ENCODE measurements at places on chromosomes 2 and 18. TPM values are rescaled to one million over a fixed set of nuclear protein-coding genes. Genes with fewer than 3 reads are reported as not detected.

DNA sequence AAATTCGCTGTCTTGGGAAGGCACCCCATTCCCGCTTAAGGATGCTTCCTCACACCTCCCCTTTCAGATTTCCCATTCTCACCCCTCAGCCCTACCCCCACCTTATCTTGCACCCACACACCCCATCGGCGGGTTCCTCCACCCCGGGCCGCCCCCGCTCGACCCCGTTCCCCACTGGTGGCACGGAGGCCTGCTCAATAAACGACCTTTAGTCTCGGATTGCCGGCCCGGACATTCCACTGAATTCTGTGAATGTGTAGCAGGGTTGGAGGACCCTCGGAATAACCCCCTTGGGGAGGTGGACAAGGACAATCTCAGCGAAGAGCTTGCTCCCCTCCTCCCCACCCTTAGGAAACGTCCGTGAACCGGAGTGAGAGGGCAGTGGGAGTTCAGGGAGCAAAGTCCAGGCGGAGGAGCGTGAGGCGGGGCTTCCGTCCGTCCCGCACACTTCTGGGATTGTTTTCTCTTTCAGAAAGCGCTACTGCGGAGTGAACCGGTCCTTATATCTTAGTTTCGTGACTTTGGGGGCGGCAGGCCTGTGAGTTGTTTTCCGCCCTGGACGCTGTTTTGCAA lies 2.8 kb upstream of the LBX2 start:
- H3K36me3 ChIP-seq: peaks cover 16% of the 10 kb centered on the region
- peaks cover 82% of the 10 kb centered on the region for H3K27me3 ChIP-seq
- DNase-seq: peak; percentile 47
- peaks cover 74% of the 10 kb centered on the region for H3K4me1 ChIP-seq

- no peak overlapping the region for H3K27ac ChIP-seq
- no peak for DNase-seq
- H3K4me1 ChIP-seq: peaks cover under 1% of the 10 kb centered on the region
- no peaks in the 10 kb centered on the region for H3K36me3 ChIP-seq
- H3K4me3 ChIP-seq: no peak overlapping the region
These were observed 81.4 kb downstream of the SNTG2 start for GRCh38 chr2:1032030-1032429.

DNA sequence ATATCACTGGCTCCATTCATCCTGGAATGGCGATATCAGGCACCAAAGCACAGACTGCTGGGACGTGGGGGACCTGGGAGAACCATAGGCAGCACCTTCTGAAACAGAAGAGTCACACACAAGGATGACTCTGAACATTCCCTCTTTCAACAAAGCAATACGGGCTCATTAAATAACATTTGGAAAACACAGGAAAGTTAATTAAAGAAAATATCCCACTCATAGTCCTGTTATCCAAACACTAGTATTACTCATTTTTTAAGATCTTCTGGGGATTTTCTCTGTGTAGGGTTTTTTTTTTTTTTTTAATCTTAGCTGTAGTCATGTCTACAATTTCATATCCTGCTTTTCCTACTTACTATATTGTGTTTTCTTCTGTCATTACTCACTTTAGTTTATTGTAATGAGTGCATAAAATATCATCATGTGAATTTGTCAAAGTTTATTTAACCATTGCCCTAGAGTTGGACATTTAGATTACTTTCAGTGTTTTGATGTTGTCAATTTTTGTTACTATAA lies 70.0 kb upstream of the SP3 start:
- no peaks in the 10 kb centered on the region for H3K27me3 ChIP-seq
- no peak for DNase-seq
- H3K4me3 ChIP-seq: no peak overlapping the region
- H3K4me1 ChIP-seq: peaks cover 16% of the 10 kb centered on the region
- no peaks in the 10 kb centered on the region for H3K36me3 ChIP-seq
- H3K27ac ChIP-seq: no peak overlapping the region

Gene SAG
- total RNA-seq: 0.18 TPM

DNA sequence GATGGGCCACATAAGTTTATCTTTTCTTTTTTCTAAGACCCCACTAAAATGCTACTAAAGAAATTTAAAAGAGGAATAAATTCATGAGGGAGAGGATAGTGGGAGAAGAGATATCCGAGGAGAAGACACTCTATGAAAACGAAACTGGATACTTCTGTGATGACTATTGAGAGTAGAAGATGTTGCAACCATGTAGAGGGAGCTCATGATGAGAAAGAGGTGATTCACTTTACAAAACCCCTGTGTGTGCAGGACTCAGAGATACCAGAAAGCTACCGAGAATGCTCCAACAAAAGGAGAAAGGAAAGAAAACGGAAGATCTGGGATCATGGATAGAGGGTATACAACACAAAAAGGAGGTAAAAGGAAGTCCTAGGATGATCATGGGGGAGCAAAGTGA lies 34.9 kb downstream of the SLC38A11 start:
- H3K4me3 ChIP-seq: no peak overlapping the region
- no peak overlapping the region for H3K27ac ChIP-seq
- no peaks in the 10 kb centered on the region for H3K27me3 ChIP-seq
- DNase-seq: no peak
- H3K36me3 ChIP-seq: no peaks in the 10 kb centered on the region

- DNase-seq: no peak
- H3K27me3 ChIP-seq: no peaks in the 10 kb centered on the region
- H3K4me3 ChIP-seq: no peak overlapping the region
These were observed 22.1 kb upstream of the DOCK10 start for GRCh38 chr2:225064362-225064761.

Gene ANKRD30B
- total RNA-seq: under 0.01 TPM

DNA sequence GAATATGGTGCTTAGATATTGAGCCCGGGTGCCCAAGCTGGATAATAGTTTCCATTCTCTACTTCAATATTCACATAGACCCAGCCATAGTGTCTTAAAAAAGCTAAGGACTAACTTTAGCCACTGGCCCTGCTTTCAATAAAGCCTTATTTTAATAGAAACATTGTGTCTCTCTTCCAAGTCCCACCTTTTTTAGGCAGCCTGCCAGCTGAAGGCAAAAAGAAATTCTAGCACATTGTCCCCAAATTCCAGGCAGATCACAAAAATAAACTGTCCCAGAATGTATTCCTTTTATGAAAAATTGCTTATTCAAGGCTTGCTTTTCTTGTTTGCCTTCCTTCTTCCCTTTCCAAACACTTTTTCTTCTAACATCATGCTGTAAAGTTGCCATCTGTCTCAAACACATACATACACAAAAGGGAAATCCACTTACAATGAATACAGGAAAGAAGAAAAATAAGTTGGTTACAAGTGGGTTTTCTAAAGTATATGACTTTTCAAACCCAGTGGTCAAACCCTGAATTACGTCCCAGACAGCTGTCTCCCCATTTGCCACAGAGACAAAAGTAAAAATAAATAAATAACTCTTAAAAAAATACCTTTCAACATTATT lies 778.5 kb downstream of the BCL11A start:
- no peaks in the 10 kb centered on the region for H3K27me3 ChIP-seq
- peak; percentile 17 for DNase-seq
- H3K36me3 ChIP-seq: no peaks in the 10 kb centered on the region

DNA sequence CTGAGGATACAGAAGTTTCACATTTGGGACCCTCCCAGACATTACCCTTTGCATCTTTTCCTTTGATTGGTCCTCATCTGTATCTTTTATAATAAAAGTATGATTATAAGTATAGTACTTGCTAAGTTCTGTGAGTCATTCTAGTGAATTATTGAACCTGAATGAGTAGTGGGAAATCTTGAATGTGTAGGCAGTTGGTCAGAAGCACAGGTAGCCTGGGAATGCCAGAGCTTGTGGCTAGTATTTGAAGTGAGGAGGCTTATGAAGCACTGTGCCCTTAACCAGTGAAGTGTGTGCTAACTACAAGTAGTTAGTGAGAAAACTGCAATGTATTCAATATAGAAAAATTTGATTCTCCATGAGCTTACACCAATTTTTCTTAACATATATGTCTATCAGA lies 257.6 kb downstream of the GRB14 start:
- no peaks in the 10 kb centered on the region for H3K27me3 ChIP-seq
- H3K27ac ChIP-seq: no peak overlapping the region
- DNase-seq: no peak
- H3K4me1 ChIP-seq: no peaks in the 10 kb centered on the region
- no peak overlapping the region for H3K4me3 ChIP-seq

DNA sequence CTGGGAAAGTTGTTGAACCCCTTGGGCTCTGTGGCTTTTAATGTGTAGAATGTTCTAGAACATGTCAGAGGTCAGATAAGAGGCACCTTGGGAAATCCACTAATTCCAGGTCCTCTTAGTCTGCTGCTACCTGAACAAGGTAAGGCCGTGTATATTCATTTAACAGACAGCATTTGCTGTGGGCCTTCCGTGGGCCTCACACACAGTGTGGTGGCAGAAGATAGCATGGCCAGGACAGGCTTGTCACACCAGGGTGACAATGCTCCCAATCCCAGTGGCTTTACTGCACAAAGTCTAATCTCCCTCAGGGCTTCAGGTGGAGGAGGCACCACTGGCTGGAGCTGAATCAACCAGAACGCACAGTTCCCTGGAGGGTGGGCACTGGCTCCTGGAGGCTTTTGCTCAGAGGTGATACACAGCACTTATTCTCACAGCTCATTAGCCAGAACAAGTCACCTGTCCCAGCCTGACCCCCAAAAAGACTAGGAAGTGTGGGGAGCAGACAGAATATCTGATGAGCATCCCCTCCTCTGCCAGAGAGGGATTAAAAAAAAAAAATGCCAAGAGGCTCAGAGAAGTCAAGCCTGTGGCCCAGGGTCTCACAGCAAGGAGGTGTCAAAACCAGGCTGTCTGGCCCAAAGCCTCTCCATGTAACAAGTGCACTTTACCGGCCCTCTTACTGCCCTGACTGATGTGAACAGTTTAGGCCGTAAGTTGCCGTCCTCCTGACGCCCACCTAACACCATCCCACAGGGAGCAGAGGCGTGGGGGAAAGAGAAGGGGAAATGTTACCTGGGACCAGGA lies 216.9 kb upstream of the RAB6C start:
- no peaks in the 10 kb centered on the region for H3K36me3 ChIP-seq
- H3K4me3 ChIP-seq: no peak overlapping the region
- no peak for DNase-seq

DNA sequence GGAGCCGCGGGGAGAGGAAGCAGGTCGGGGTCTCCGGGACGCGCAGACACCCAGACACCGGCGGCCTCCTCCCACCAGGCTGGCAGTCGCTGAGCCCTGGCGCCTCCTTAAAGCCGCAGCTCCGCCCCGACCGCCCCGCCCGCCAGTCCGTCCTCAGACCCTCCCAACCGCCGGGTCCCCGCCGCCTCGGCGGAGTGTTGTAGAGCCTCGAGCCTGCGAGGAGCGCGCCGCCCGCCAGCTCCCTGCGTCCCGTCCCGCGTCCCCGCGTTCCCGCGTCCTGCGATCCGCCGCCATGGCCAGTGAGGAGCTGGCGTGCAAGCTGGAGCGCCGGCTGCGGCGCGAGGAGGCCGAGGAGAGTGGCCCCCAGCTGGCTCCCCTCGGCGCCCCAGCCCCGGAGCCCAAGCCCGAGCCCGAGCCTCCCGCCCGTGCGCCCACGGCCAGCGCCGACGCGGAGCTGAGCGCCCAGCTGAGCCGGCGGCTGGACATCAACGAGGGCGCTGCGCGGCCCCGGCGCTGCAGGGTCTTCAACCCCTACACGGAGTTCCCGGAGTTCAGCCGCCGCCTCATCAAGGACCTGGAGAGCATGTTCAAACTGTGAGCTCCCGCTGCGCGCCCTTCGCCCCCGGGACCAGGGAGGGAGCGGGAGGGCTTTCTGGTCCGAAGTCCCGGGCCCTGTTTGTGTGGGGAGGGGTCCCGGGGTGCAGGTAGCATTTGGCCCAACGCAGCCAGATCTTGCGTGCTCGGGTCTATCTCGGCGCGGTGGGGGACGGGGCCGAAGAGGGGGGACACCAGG lies at the start of gene EFHD1:
TSS of gene EFHD1 (plus strand) at position 192 of the 793 bp plus-strand sequence. CDS start at position 293, 101 bp downstream.
- peak within 1 kb of the TSS; percentile 67 for H3K27ac ChIP-seq
- H3K27me3 ChIP-seq: peaks cover 53% of the 10 kb centered on the region
- H3K4me1 ChIP-seq: peaks cover 28% of the 10 kb centered on the region
- H3K4me3 ChIP-seq: peak within 1 kb of the TSS; percentile 67
- DNase-seq: peak; percentile 92

DNA sequence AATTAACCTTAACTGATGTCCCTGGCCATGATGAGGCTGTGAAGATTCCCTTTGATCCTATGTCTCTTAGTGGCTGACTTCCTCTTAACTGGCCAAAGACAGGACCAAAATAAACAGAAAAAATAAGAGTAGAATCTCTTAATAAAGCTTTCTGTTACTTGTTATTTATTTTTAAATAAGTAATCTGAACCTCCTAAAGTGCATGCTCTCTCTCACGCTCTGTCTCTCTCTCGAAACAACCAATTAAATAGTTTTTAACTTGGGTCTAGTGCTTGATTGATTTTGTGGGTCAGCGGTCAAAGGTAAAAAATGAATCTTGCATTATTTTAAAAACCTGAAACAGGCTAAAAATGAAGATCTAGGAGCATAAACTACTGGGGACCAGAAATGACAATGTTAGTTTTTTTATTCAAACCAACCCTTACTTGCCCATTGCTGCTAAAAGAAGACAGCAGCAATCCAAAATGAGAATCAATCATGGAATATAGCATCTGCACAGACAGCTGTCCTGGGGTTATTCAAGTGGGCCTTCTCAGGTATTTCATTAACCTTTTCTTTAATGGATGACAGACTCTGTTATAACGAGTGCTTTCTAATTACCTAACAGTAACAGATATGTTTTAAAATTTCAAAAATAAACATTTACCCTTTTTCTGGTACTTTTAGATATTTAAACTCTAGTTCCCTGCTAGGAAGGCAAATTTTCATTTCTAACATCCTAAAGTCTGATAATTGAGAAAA lies 11.2 kb downstream of the GAREM1 start:
- H3K4me3 ChIP-seq: no peak overlapping the region
- no peak overlapping the region for H3K27ac ChIP-seq
- H3K36me3 ChIP-seq: no peaks in the 10 kb centered on the region
- H3K27me3 ChIP-seq: no peaks in the 10 kb centered on the region
- DNase-seq: no peak

- H3K4me3 ChIP-seq: no peak overlapping the region
- no peak overlapping the region for H3K27ac ChIP-seq
- DNase-seq: no peak
These were observed 73.3 kb downstream of the LONRF2 start for GRCh38 chr2:100248971-100249370.

Gene ABCB11
- total RNA-seq: 0.04 TPM

- no peaks in the 10 kb centered on the region for H3K27me3 ChIP-seq
- H3K27ac ChIP-seq: no peak overlapping the region
- no peaks in the 10 kb centered on the region for H3K36me3 ChIP-seq
- no peak overlapping the region for H3K4me3 ChIP-seq
- no peaks in the 10 kb centered on the region for H3K4me1 ChIP-seq
- DNase-seq: no peak
These were observed 49.2 kb downstream of the DNER start for GRCh38 chr2:229665158-229665557.

GRCh38 chr2:228417956-228418355 lies 236.5 kb upstream of the SPHKAP start:
- no peaks in the 10 kb centered on the region for H3K36me3 ChIP-seq
- peak; percentile 80 for DNase-seq
- peak overlapping the region; percentile 76 for H3K27ac ChIP-seq
- H3K27me3 ChIP-seq: no peaks in the 10 kb centered on the region
